Fibroblast of upper back skin (primary cell): ENCODE measurements at places on chromosomes 4 and X.

DNA sequence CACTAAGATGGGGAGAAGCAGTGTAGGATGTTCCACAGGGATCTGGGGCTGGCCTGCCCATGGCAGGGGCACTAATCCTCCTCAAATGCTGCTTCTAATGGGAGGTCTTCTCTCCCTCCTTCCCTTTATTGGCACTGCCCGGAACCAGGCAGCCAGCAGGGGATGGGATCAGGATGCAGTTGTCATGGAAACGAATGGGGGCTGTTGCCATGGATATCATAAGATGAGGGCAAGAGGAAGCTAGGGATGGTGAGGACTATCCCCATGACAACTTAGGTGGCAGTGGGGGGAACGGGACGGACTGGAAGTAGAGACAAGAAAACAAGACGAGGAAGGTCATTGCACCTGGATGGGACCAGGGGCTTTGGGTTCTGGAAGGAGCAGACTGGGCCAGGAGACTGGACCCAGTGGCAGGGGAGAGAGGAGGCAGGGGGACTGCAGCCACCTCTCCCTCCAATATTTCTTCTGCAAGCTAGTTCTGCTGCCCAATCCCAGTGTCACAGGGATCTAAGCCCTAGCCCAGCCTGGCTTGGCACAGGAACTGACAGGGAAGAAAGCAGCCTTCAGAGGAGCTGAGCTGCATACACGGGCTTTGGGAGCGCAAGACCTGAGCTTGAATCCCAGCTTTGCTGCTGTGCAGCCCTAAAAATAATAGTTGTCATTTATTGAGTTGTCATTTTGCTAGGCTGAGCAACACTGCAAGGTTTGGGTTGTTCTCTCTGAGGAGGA is 19.0 kb downstream of the IQSEC2 start:
- DNase-seq: no peak

DNA sequence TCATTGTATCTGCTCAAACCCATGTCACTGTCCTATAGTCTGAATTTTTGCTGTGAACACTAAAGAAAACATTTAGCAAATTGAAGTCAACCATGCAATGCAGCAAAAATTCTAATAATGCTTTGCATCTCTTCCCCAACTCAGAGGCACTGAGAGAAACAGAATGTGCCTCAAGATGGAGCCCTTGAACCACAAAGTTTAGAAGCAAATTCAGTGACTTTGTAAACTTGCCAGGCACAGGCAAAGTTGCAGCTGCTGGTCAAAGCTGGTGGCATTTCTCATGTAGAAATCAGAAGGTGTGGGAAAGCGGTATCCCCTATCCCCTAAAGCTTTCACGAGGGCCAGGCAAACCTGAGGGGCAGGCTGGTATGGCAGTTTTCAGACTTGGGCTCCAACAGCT is 121.7 kb upstream of the DIPK2B start:
- peak; percentile 88 for DNase-seq

- peak; percentile 81 for DNase-seq
Observed at GRCh38 chrX:45400027-45400779, 199.5 kb upstream of the DIPK2B start.

DNA sequence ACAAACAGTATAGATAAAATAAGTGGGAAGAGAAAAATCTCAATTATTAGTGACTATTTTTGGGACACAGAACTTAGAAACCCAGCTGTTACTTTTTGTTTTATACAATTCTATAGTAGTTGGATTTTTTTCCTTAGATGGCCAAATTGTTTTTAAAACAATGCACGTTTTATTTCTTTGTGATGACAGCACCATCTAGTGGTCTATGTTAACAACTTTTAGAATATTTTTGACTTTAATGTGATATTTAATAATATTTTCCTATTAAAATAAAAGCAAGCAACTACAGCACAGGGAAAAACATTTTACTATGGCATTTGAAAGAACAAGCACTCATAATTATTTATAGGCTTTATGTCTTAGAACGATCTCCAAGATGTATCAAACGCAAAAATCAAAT is 5.6 kb upstream of the SMIM31 start:
- DNase-seq: peak; percentile 18

- peak; percentile 58 for DNase-seq
Observed at GRCh38 chrX:55488593-55489313, 895 bp downstream of the USP51 start.

- no peak for DNase-seq
Observed at GRCh38 chrX:124332481-124333424, at the start of gene TEX13D. Gene TEX13D (plus strand): TSS chrX:124332660. CDS start chrX:124332918, 258 bp downstream.

DNA sequence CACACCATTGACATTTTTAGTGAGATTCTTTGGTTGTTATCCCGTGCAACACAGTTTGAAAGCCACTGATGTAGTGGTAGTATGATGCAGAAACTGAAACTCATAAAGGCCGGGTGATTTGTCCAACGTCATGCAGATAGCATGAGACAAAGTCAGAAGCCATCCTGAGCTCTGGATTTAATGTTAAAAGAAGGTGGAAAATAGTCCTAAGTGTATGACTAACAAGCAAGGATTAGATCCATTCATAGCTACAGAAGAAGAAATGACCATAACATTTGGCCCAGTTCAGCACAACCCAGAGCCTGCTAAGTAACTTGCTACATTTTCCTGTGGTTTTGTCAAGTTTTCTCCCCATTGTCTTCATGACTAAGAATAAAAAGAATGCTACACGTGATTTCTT is 142.4 kb downstream of the AMELX start:
- peak; percentile 88 for DNase-seq

- peak; percentile 73 for DNase-seq
Observed at GRCh38 chr4:169151671-169152070, 119.1 kb downstream of the SH3RF1 start.

GRCh38 chr4:190019023-190019858 is 7.8 kb downstream of the FRG2 start:
- no peak for DNase-seq

DNA sequence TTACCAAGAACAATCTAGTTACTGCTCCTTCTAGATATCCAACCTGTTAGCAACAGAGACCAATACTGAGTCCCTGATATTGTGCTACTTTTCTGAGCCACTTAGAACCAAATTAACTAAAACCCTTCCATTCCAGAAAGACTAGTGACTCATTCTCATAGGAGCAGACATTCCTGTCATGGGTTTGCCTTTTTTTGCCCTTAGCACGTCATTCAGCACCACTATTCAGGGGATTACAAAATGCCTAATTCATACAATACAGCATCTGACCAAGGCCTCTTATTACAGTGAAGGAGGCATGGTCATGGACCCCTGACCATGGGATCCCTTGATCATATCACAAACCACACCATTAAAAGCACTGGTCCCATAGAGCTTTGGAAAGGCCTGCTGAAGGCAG is 123.8 kb upstream of the CXCL13 start:
- DNase-seq: peak; percentile 13

GRCh38 chrX:1222531-1223241 is 10.2 kb upstream of the CRLF2 start:
- DNase-seq: peak; percentile 21

DNA sequence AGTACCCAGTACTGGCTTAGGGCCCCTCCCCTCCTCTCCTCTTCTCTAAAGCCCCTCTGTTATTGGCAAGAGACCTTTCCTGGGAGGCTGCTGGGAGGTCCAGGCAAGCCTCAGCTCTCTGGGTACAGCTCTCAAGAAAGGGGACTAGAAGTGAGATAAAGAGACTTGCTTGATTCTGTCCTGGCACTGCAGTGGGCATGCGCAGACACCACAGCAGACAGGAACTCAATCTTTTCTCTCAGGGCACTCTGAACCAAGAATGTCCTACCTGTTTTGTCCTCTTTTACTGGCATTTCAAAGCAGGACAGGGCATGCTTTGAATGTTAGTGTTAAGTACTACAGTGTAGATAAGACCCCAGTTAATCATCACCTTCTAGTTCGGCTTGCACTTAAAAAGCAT is 74.9 kb downstream of the NYX start:
- no peak for DNase-seq

GRCh38 chr4:122914292-122914904 is 8.0 kb downstream of the NUDT6 start:
- DNase-seq: peak; percentile 53

DNA sequence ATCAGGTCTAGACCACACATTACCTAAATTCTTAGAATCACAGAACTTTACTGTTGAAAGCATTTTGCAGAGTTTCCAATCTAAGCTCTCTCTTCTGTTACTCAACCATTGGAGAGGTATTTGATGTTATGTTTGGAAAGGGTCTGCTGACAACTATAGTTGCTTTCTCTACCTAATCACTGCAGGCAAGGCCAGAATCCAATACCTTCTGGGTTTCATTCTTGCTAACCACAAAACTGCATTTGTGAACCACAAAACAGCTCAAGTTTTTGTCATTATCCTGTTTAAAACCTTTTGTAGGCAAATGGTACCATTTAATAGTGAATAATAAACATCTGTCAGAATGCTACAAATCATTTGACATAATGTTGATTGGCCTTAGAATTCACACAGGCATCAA is 380.1 kb downstream of the GASK1B start:
- peak; percentile 38 for DNase-seq

GRCh38 chr4:104616401-104616820 is 121.7 kb upstream of the CXXC4 start:
- DNase-seq: no peak

DNA sequence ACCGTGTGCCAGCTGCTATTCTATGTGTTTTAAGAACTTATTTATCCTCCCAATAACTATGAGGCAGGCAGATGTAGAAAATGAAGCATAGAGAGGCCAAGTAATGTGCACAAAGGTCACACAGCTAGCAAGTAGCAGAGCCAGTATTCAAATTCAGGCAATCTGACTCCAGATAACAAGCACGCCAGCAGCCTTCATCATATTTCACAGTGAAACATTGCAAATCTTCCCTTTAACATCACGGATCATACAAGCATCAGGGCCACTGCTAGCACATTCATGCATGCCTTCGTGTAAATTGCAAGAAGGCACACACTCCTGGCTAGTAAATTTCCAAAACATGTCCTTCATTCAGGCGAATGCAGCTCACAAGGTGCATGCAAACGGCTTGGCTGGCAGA is 33.1 kb downstream of the MAOB start:
- no peak for DNase-seq

- DNase-seq: no peak
Observed at GRCh38 chr4:138627096-138627495, 384.9 kb upstream of the SLC7A11 start.

DNA sequence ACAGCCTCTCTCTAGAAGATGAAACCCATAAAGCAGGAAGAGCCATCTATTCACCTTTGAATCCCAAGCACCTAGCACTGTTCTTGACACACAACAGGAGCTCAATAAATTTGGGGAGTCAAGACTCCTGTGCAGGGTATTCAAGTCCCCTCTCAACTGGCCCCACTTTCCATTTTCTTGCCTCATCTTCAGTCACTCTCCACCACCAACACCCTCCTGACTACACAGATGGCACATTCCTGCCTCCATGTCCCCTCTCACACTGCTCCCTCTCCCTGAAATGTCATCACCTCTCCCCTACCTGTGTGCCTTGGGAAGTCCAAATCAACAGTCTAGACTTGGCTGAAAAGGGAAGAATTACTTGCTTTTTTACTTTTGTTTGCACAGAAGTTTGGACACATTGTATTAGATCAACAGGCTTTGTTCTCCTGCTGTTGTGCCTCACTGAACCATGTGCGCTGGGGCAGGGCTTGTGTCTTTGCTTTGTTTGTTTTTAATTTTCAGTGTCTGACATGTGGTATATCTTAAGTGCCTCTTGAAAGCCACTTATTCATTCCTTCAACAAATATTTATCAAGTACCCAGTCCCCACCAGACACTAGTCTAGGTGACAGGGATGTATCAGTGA is 85.1 kb downstream of the APBB2 start:
- DNase-seq: no peak

GRCh38 chr4:165709973-165710526 is 163.0 kb upstream of the TLL1 start:
- DNase-seq: no peak

GRCh38 chr4:170464614-170465197 is 374.9 kb upstream of the AADAT start:
- no peak for DNase-seq

DNA sequence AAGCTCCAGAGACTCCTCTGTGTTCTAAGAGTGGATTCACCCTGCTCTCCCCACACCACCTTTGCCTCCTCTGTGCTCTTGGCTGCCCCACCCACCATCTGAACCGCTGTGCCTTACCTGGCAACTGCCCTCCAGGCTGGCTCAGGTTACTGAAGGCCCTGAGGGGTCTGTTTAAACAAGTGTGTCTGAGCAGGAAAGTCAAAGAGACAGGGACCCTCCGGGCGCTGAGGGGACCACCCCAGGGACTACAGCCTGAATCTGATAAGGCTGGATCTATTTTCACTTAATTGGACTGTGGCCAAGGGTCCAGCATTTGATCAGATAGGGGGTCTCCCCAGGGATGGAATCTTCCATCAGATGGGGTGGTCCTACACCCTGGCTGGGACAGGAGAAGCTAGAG is 10.4 kb upstream of the MSX1 start:
- no peak for DNase-seq

- peak; percentile 62 for DNase-seq
Observed at GRCh38 chrX:18855919-18856644, 127.8 kb downstream of the PHKA2 start.

DNA sequence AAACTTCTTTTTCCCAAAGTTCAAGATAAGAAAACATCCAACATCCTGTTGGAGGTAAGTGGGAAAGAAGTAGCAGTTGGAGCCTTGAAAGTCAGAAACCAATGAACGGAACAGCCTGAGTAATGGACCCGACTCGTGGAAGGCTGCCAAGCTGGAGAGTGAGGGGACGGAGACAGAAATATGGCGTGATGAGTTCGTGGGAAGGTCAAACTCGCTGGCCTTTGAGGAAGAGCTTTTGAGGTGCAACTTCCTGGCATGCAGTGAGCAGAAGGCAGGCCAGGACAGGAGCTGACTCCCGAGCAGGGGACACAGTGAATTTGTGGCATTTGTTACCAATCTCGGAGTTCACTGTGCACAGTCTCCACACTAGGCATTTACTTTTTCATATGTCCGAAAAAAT is 1.0 kb upstream of the TRIML1 start:
- DNase-seq: no peak

DNA sequence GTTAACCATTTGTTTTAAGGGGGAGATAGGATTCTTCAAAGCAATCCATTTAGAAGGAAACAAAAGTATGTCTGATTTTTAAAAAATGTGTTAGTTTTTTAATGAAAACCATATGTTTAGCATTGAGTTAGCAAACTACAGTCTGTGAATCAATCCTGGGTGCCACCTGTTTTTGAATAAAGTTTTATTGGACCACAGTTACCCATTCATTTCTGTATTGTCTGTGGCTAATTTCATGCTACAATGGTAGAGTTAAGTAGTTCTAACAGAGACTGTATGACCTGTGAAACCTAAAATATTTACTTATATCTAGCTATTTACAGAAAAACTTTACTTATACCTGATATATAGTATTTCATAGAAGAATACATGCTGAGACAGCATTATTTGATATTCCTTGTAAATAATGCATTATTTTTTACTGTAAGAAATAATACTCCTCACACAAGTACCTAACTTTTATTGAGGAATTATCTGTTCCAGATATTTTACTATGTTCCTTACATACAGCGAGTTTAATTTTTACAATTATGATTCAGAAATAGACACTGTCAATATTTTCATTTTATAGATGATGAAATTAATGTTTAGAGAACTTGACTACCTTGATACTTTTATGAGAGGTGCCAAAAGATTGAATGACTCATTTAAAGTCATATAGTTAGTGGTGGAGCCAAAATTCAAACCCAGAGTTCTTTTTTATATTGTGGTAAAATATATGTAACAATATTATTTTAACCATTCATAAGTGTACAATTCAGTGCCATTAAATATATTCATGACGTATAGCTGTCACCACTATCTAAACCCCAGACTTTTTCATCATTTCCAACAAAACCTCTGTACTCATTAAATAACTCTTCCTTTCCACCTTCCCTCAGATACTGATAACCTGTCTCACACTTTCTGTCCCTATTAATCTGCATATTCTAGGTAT is 122.0 kb downstream of the GLUD2 start:
- DNase-seq: no peak
